CD8-positive, alpha-beta memory T cell (primary cell): ENCODE measurements at places on chromosomes 4 and X.
A peak's percentile ranks its signal among the peaks of the same experiment; 100 is the strongest.

DNA sequence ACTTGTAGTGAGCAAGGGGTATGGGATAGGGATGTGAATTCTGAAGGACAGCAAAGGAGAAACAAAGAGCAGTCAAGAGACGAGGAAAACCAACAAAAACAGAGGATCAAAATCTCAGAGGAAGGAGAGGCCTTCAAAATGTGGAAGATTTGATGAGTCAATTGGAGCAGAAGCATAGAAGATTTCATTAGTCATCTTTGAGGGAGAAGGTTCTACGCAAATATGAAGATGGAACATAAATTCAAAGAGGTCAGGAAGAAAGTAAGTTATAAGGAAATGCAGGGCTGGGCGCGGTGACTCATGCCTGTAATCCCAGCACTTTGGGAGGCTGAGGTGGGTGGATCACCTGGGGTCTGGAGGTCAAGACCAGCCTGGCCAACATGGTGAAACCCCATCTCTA is 35.4 kb downstream of the MID2 start:
- DNase-seq = no peak

DNA sequence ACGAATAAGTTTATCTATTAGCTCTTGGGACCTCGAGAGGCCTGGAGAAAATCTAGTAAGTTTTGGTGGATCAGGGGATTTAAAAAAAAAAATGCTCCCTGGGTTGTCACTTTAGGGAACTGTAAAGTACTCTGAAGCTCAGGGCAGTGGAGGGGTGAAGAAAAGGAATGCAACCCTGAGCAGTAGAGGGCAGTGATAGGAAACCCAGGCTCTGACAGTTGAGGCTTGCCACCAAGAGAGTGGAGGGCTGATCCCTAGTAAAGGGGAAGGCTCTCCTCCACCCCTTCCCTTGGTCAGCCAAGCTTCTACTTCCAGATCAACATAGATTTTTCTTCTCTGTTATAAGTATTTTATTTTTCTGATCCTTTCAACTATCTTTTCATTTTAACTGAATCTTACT is 73.1 kb downstream of the FBXO8 start:
- DNase-seq = no peak

DNA sequence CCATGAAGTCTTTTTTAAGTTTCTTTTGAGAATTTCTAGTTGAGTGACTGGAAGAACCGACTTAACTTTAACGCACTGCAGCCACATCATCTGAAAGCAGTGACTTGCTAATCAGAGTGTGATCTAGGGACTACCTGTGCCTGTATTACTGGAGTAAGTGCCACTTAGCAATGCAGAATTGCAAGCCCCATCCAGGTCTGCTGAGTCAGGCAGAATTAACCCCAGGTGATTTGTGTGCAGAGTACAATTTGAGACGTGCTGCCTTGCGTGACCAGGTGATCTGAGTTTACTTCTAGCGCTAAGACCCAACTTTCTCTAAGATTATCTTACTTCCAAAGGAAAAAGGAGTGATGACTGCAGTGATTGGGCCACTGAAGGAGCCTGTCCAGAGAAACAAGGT is 85.3 kb downstream of the CLCN4 start:
- no peak for DNase-seq

- DNase-seq = peak; percentile 24
Measured at GRCh38 chr4:15778289-15779241, at the start of gene CD38. Gene CD38 (plus strand): TSS chr4:15778328. CDS start chr4:15778415, 87 bp downstream.

- DNase-seq = peak; percentile 43
Measured at GRCh38 chrX:16869393-16870094, 618 bp downstream of the RBBP7 start.

GRCh38 chr4:52588771-52589591 is 70.1 kb downstream of the USP46 start:
- DNase-seq = peak; percentile 2

DNA sequence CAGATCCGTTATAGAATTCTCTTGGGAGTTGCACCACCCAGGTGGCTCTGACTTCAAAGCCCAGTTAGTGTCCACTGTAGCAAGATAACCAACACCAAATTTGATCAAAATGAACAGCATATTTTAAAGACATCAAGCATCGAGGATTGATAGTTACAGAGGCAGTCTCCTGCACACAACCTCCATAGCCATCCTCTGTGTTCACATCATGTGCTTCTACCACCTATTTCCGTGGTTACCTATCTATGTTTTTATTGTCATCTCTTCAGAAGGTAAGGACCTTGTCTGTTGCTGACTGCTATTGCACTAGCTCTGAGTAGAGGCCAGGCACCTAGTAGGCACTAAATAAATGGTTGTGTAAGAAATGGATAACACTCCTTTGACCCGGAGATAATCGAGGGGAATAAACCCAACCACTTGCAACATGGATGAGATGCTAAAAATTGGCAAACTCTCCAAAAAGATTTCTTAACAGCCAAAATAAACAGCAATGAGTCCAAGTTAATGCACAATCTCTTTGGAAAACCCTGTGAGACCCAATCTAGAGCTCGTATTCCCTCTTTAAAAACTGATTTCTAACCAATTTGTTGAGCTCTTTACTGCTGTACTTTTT is 14.7 kb upstream of the C1QTNF7 start:
- no peak for DNase-seq
